ENCODE measurements at places on chromosomes 5 and 9.

- DNase-seq: no peak
Measured at GRCh38 chr9:16712787-16713186, 157.7 kb downstream of the BNC2 start.

- no peak for DNase-seq
Measured at GRCh38 chr5:80554646-80555045, 15.4 kb downstream of the ANKRD34B start.

DNA sequence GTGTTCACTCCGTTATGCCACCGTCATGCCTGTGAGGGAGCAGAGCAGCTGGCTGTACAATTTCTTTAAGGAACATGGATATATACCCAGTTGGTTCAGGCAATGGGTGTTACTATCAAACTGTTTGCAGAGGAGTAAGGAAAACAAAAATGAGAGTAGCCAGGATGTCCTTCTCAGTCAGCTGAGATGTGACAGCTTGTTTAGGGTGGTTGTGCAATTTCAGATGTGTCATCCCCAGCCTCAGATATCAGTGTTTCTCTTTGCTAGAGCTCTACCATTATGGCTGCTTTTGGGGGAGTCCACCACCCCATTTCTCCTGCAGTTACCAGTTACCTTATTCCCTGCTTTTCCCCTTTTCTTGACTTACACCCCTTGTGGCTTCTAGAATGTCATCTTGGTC lies 135.2 kb upstream of the SLC24A2 start:
- no peak for DNase-seq

- DNase-seq: no peak
Measured at GRCh38 chr5:93219641-93220145, 361.3 kb downstream of the NR2F1-AS1 start.

DNA sequence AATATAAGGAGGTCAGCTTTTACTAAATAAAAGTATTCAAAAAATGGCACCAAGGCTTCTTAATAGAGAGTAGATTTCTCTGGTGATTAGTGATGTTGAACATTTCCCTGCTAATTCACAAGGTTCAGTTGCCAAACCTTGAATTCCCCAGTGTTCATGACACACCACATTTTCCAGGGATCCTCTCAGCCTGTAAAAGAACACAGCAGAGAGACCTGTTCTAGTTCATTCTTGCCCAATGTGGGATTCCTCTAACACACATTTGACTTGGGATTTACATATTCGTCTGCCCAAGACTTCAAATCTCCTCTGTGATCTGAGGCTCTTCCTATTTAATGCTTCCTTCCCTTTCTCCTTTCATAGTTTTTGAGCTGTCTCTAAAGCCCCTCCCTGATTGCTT lies 273.2 kb upstream of the CDH9 start:
- DNase-seq: no peak

DNA sequence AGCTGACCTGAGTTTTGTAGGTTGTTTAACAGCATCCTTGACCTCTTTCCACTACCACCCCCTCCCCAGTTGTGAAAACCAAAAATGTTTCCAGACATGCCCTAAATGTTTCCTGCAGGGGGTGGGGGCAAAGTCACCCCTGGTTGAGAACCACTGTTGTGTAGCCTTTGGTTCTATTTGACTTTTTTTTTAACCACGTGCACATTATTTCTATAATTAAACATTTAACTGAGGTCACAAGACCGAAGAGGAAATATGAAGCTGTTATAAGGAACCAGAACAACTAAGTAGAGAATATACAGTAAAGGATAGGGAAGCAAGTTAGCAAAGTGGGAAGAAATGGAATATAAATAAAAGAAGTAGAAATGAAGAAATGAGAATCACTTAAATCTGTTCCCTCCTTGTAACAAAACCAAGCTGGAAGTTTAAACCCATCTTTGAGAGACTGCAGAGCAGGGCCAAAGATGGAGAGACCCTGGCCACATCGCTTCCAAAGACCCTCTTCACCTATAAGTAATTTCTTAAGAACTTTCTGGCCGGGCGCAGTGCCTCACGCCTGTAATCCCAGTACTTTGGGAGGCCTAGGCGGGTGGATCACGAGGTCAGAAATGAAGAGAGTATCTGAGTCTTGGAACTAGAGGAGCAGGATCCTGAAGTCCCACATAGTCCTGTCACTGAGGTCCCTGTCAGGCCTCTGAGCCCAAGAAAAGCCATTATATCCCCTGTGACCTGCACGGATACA lies 14.4 kb downstream of the SIT1 start:
- no peak for DNase-seq

- no peak for DNase-seq
Measured at GRCh38 chr5:13508559-13508958, 435.9 kb downstream of the DNAH5 start.

GRCh38 chr5:143155455-143155854 lies 248.0 kb downstream of the NR3C1 start:
- DNase-seq: no peak

- no peak for DNase-seq
Measured at GRCh38 chr5:178385496-178385890, 152.9 kb upstream of the PHYKPL start.

GRCh38 chr5:6583049-6583880 lies 49.6 kb downstream of the NSUN2 start:
- DNase-seq: no peak

DNA sequence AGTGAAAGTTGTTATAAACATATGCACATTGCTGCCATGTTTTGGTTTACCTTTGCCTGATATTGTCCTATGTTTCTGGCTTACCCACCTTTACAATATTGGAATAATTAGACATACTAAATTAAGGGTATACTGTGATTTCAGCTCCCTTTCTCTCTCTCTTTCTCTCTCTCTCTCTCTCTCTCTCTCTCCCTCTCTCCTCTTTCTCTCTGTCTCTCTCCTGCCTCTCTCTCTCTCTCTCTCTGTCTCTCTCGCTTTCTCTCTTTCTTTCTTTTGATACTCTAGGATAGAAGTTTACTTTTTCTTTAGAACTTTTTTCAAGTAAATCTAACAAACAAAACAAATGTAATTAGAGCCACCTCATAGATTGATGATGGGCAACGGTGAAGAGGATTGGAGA lies 239.6 kb downstream of the TMEM161B start:
- no peak for DNase-seq

- no peak for DNase-seq
Measured at GRCh38 chr5:37495210-37495609, 116.1 kb downstream of the WDR70 start.

- DNase-seq: no peak
Measured at GRCh38 chr5:43312699-43313034, 545 bp downstream of the HMGCS1 start.

DNA sequence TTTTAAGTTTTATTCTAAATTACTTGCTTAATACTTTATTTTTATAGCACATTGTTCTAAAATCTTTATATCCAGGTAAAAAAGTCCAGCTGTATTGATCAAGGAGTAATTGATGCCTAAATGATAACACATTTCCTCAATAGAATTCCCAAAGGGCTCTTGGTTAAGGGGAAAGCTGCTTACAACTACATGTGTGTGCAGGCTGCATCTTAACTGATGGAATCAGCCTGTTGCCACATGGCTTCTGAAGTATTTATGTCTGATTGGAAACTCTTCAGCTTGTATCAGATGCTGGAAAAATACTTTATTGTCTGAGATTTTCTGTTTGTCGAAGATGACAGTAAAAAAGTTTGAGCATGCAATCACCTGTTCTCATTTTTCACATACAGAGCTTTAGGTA lies 182.6 kb downstream of the FBXL7 start:
- DNase-seq: no peak

GRCh38 chr5:177608243-177609075 lies 8.5 kb downstream of the B4GALT7 start:
- DNase-seq: no peak

- no peak for DNase-seq
Measured at GRCh38 chr9:81079055-81079454, 610.3 kb downstream of the TLE1 start.

DNA sequence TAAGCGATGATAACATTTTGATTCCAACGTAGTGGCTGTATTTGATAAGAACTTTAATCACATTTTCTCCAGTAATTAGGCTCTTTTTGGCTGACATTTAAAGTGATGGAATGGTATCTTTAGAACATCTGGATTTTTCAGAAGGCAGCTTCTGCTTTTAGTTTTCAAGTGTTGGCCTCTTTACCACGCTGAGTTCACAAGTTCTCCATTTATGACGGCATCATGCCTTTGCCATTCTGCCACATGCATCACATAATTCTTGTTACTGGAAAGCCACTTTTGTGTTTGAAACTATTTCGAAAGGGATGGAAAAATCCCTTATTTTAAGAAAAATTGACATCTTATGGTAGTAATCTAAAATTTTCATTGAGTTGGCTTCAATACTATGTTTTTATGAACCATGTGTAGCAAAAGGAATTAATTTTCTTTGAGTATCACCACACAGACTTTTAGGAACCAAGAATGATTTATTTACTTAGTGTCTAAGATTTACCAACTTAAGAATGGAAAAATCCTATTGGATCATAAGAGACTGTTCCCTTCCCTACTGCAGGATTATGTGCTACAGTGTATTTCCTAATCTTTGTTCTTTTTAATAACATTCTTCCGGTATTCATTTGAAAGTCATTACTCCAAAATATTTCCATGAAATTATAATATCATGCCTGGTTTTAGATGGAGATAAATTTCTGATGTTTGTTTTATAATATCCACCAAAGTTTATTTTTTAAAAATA lies 344.2 kb downstream of the ADGRV1 start:
- no peak for DNase-seq

GRCh38 chr5:151812757-151813309 lies 41.1 kb downstream of the G3BP1 start:
- DNase-seq: no peak

GRCh38 chr5:181230551-181230950 lies 7.5 kb downstream of the TRIM41 start:
- no peak for DNase-seq

DNA sequence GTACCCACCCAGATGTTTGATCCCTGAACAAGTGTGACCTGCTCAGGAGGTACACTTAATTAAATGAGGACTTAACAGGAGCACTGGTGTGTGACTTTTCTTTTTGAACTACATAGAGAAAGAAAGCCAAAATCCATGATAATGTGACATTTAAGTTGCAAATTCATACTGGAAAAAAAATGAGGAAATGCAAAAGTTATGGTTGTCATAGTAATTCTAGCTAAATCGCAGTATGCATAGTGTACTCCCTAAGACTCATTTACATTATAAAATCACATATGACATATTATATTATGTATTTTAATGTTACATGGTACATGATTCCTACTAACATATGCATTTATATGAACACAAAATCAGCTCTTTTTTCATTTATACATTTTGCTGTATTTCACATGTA lies 92.0 kb upstream of the PCSK5 start:
- DNase-seq: no peak

All from stimulated activated CD8-positive, alpha-beta memory T cell treated with anti-CD3 and anti-CD28 coated beads, Interleukin-7, amount 100 ng/mL, for 48 hours (primary cell).